ENCODE measurements at places on chromosomes 13 and 19.

- DNase-seq = no peak
Observed at GRCh38 chr13:46553886-46554858, 1.2 kb downstream of the LRCH1 start.

DNA sequence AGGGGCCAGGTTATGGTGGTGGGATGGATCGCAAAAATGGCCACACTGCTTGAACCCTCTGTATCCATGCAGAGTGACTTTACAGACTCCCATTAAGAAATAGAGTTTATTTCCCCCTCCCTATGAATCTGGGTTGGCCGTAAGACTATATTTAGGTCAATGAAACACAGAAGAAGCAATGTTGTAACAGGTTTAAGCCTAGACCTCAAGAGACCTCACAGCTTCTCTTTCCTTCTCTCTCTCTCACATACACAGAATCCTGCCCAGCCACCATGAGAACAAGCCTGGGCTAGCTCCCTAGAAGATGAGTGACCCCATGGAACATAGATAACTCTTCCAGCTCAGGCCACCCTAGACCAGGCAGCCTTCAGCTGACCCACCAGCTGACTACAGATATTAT, 21.0 kb upstream of the FBL start:
- DNase-seq = no peak

GRCh38 chr19:18388100-18388959, 2.4 kb downstream of the GDF15 start:
- DNase-seq = no peak

DNA sequence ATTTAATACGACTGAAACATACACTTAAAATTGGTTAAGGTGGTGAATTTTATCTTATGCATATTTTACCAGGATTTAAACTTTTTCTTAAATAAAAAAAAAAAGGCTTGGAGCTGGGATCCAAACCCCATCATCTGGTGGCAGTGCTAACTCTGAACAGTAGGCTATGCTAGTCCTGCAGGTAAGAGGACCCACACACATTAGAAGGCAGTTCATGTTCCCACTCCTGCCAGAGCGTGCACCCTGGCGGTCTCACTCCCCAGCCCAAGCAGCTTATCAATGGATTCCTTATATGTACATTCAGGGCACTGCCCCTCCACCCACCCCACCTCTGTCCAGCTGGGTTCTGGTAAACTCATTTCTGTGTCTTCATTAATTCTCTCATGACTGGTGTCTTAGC, 31.3 kb upstream of the CEBPA start:
- DNase-seq = no peak

DNA sequence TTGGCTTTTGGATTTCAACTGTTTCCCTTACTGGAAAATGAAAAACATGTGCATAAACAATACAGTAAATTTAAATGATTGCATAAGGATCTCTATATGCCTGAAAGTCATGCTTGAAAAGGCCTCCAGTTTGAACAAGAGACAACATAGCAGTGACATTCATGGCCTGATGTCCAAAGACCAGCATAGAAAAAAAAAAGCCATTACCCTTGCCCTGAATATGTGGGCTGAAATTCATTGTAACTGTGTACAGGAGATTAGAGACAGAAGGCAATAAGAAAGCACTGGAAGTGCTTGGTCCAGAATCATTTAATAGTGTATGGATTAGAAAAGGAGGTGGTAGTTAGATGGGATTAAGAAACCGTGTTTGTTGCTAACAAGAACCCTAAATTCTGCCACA, 15.4 kb downstream of the MIR17HG start:
- DNase-seq = no peak

GRCh38 chr13:49629947-49630346, 1.6 kb downstream of the ARL11 start:
- no peak for DNase-seq

DNA sequence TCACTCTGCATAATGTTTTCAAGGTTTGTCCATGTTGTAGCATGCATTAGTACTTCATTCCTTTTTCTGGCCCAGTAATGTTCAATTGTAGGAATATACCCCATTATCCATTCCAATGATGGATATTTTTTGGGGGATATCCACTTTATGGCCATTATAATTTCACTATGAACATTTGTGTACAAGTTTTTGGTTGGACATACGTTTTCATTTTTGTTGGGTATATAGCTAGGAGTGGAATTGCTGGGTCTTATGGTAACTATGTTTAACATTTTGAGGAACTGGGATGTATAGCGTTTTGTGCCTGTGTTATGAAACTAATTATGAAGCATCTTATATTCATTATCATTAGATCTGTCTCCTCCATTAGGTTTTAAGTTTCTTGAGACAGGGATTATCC, 191.6 kb downstream of the TM9SF2 start:
- DNase-seq = no peak

DNA sequence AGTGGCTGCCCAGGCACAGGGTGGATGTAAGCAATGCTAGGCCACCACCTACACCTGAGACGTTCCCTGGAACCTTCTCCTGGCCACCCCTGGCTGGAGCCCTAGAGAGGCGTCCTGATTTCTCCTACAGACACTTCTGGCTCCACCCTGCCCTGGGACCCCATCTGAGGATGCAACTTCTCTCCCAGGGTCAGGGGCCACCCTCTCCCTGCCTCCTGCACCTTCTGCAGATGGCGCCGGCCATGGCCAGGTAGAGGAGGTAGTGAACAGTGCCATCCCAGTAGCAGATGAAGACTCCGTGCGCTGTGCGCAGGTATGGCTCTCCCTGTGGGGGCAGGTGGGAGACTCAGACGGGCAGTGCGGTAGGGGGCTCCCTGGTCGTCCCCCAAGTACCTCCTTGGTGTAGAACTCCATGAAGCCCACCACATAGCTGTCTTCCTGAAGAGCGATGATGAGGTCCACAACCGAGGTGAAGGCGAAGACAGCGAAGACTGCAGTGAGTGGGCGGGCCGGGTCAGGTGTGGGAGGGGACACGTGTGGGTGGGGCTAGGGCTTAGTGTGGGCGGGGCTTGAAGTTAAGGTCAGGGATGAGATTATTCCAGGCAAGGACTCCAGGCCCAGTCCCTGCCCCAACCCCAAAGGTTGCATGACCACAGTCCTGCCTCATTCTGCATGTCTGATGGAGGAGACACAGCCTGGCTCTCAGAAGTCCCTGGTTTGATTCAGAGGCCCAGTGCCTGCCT, 3.0 kb downstream of the TM6SF2 start:
- no peak for DNase-seq

DNA sequence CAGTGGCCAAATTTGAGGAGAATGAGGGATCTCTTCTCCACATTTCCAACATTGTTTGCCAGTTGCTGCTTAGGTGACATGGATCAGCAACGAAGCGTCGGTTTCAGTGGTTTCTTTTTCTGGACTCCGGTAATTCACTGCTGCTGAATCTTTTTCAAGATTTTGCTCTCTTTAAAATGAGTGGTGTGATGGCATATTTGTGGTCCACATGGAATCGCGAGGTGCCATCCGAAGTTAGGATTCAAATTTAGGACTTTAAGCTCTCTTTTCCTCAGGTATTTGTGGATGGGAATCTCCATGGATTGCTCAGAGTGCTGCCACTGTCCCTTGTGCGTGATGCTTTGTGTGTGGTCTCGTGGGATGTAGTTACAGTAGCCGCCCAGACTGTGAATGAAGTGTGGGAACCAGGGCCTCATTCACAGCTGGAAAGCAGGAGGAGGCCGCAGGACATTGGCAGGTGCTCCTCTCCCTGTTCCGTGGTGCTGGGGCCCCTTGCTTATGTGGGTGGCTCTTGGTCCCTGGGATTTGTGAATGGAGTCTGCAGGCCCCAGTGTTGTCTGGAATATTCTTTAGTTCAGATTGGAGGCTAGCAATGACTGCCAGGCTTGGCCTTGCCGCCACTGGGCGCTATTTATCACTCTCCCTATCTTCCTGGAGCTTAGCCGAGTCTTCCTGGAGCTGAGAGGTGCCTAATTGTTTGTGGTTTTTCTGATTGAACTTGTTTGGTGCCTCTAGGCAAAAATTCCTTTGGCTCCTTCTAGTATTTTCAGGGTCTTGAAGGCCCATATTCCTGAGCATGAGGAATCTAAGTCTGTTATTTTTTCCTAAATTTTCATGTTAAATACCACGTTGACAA, 1.5 kb downstream of the ILF3 start:
- no peak for DNase-seq

GRCh38 chr19:38727868-38728660, 16.2 kb downstream of the CAPN12 start:
- no peak for DNase-seq

DNA sequence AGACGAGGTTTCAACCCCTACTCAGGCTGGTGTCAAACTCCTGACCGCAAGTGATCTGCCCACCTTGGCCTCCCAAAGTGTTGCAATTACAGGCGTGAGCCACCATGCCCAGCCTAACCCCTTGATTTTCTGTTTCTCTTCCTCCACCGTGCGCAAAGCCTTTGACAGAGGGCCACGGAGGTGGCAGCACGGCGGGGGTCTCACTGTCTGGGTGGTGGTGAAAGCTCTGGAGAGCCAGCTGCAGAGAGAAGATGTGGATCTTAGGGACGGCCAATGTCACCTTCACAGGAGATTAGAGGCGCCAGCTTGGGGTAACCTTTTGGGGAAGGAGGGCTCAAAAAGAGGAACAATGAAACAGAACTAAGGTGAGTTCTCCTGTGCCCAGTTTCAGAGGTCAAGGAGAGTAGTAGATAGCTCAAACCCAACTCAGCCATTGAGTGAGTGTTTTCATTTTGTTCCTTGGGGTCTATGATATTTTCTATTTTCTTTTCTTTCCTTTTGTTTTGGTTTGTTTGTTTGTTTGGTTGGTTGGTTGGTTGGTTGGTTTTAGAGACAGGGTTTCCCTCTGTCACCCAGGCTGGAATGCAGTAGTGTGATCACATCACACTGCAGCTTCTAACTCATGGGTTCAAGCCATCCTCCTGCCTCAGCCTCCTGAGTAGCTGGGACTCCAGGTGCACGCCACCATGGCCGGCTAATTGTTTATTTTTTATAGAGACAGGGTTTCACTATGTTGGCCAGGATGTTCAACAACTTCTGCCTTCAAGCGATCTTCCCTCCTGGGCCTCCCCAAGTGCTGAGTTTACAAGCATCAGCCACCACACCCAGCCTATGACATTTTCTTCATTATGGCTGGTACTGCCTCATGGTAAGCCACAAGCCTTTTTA, 37.7 kb downstream of the GPR42 start:
- DNase-seq = no peak

DNA sequence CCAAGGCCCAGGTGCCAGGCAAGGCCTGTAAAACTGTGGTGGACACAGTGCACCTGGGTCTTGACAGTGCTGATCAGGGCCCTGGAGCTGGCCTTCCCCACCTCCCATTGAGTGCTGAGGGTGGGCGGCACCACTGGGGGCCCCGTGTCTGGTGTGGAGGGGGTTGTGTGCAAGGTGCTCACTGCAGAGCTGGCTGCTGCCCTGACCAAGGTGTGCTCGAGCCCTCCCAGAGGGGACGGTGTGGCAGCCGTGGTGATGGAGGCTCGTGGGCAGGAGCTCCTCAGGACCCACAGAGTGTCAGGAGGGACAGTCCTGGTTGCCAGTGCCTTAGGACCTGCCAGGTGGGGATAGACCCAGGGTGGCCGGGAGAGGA, 23.0 kb downstream of the ATP4B start:
- no peak for DNase-seq

DNA sequence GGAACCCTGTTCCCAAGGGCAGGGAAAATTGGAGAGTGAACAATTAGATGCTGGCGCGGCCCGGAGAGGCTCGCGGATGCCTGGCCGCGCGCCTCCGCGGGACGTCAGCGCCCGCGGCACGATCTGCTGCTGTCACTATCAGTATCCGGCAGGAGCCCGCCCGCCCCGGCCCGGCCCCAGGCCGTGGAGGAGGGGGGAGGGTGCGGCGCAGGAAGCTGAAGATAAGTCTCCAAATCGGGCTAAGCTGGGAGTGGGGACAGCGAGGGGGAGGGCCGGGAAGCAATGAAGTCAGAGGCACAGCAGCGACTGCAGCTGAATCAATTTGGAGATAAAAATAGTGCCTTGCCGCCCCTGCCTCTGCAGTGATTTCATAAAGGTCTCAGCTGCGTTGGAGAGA, 441.5 kb upstream of the KLF12 start:
- peak; percentile 36 for DNase-seq

- no peak for DNase-seq
Observed at GRCh38 chr13:97255515-97256021, 33.4 kb downstream of the MBNL2 start.

Data from fibroblast of skin of left quadriceps (primary cell).